T-helper 17 cell (primary cell): ENCODE measurements at places on chromosomes 16 and 17.

- DNase-seq: no peak
Measured at GRCh38 chr16:69926241-69926640, 24.9 kb upstream of the CLEC18A start.

DNA sequence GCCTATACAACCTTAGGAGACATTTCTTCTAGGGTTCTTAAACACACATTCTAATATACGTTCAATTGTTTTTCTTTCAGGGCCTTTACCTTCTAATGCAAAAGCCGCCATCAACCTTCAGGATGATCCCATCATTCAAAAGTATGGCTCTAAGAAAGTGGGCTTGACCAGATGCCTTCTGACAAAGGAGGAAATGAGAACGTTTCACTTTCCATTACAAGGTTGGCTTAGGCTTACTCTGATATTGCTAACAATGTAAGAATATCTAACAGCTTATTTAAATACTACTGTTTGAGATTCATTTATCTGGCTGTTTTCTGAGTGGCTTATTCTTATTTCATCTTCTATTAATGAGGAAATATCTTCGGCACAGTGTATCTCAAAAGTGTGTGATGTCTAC lies 15.4 kb downstream of the REXO5 start:
- DNase-seq: no peak

- no peak for DNase-seq
Measured at GRCh38 chr16:29192329-29193247, 207.7 kb downstream of the LAT start.

DNA sequence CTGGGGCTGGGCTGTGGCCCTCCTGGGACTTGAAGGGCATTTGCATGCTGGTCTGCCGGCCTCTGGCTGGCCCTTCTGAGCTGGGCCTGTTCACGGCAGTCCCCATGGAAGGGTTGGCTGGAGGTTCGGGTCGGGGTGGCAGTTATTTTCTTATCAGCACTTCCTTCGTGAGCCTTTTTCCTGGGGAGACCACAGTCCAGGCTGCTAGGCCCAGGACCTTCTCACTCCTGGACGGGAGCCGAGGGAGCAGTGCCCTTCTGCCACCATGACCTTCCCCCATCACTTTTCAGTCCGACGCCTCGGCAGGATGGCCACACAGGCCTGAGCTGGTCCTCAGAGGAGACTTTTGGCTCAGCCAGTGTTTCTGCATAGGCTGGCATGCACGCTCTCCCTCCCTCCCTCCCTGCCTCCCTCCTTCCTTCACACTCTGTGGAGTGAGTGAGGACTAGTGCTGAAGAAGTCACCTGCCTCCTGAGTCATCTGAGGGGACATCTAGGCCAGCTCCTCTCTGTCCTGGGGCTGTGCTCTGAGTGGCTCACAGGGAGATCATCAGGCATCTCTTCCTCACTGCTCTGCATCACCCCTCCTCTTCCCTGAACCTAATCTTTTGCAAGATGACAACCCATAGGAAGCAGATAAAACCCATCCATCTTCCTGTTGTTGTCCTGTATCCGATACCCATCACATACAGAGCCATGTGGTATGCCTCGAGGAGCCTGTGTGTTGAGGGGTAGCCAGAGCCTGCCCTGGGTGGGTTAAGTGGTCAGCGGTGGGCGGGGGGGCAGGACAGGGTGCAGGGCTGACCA lies 109.7 kb downstream of the RAP1GAP2 start:
- no peak for DNase-seq

DNA sequence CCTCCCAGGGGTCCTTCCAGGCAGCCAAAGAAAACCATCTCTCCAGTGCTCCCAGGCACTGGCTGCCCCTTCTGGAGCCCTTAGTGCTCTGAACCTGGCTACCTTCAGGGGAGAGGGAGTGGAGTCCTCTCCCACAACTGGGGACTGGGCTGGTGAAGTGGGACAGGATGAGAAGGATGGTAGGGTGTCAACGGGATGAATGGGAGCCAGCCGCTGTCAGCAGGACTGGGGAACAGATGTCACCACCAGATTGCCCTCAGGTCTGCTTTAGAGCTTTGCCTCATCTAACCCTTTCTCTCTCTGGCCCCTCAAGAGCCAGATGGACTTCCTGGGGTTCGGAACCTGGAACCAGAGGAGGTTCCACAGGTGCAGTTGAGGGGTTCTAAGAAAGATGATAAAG lies 488 bp upstream of the SEBOX start:
- no peak for DNase-seq

DNA sequence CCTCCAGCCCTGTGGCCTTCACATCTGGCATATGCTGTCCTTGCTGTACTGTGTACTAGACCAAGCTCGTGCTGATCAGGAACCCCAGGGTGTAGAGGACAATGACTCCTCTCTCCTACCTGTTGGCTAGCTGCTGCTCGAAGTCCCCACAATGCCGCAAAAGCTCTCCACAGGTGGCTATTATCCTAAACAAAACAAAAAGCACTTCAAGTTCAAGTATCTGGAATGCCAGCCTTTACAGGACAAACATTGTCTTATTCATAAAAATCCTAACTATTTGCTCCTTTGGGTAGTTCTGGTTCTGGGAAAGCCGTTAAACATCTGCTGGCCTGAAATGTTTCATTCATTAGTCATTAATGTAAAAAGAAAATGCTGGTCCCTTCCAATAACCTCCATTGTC lies 42.8 kb downstream of the COG7 start:
- no peak for DNase-seq

GRCh38 chr16:11639925-11640899 lies 28.0 kb upstream of the SNN start:
- DNase-seq: no peak

DNA sequence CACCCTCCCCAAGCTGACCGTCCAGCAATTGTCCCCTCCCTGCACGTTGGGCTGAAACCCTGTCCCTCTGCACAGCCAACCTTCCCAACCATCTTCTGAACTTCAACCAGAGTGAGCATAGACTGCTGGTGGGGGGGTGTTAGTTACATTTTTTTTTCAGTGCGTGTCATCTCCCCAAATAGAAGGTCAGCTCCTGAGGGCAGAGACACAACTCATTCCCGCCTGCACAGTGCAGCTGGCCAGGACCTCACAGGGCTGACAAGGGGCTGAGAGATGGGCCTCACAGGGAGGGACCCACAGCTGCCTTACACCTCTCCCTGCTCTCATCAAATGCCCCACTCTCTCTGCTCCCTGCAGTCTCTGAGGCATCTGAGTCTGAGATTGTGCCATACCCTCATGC lies 8.4 kb downstream of the SRL start:
- no peak for DNase-seq

DNA sequence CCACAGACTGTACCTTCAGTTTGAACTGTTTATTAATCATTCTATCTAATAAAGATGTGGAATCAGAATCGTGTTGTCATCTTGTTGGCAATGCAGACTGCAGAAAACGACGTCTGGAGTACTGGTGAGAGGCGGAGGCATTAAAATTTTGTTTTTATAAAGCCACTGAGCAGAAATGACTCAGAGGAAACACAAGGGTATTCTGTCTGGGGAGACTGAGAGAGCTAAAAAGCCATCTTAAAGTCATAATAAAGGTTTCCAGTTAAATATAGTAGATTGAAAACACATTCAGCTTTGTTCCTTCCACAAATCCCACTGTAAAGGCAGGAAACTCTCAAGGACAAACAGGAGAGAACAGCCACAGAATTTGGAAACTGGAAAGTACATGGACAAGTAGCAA lies 74.2 kb downstream of the CPPED1 start:
- no peak for DNase-seq

GRCh38 chr17:65531256-65532100 lies 30.0 kb downstream of the AXIN2 start:
- no peak for DNase-seq

DNA sequence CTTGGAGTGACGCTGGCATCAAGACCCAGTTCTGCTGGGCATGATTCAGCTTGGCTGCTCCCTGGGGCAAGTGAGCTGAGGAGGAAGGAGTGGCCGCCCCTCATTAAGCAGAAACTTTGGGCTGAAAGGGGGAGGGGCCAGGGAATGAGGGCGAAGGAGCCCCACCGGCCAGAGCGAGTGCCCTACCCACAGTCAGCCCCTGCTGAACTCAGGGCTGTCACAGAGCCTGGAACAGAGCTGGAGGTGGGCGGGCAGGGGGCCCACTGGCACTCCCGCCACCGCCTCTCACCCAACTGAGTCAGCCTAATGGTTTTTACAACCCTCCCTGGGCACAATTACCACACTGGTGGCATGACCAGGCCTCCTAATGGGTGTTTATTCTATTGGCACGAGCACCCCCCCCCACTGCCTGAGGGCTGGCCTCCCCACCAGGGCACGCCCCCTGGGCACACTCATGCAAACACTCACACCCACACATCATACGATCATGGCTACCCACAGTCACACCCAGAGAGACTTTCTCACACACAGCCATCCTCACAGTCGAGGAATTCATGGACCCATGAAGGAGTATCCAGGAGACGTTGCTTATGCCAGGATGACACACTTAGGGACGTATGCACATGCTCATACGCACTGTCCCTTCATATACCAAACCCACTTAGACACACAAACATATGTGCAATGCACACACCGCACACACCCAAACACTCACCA lies 19.2 kb downstream of the UNC119 start:
- no peak for DNase-seq

- DNase-seq: no peak
Measured at GRCh38 chr16:24851700-24852099, 5.9 kb downstream of the SLC5A11 start.

GRCh38 chr17:61218438-61218837 lies 181.2 kb upstream of the TBX2 start:
- DNase-seq: no peak

GRCh38 chr17:70525961-70526360 lies 356.6 kb downstream of the KCNJ2 start:
- DNase-seq: no peak
